ENCODE measurements at places on chromosomes 7 and 10.

- no peak for DNase-seq
Measured at GRCh38 chr10:31262672-31263071, 56.3 kb upstream of the ZEB1 start.

- no peak for DNase-seq
Measured at GRCh38 chr7:22477262-22477661, 22.7 kb downstream of the STEAP1B start.

DNA sequence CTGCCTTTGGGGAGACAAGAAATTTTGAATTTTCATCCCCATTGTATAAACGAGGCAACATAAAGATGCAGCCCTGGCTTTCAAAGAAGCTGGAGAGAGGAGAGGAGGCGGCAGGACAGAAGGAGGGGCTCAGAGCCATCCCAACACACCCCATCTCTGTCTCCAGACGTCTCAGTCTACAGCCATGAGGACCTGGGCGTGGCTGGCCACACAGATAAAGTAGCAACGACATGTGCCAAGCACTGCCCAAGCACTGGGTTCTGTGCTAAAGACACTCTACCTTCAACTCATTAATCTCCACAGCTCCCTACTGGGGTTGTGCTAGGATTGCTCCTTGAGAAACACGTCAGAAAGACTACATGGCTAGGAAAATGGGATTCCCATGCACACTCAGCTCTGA lies 65.2 kb downstream of the DLG5 start:
- DNase-seq = no peak

GRCh38 chr7:112940314-112940732 lies 146.3 kb downstream of the GPR85 start:
- DNase-seq = no peak

DNA sequence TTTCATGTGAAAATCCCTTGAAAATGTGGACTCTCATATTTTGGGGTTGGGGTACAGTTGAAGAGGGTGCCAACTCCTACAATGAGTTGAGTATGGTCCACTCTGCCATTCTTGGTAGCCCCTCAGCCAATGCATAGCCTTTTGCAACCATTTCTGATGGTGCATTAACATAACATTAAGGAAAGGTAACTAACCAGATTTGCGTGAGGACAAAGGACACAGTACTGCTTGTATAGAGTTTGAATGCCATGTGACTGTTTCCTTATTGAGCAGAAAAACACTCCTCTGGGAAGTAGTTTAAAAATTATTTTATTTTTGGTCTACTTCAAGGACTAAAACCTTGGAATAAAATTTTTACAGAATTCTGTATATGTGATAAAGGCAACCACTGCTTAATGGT lies 107.9 kb downstream of the HIBADH start:
- no peak for DNase-seq

- no peak for DNase-seq
Measured at GRCh38 chr10:46308666-46309450, 22.1 kb downstream of the ANTXRL start.

- no peak for DNase-seq
Measured at GRCh38 chr7:106216517-106216922, 68.3 kb downstream of the NAMPT start.

DNA sequence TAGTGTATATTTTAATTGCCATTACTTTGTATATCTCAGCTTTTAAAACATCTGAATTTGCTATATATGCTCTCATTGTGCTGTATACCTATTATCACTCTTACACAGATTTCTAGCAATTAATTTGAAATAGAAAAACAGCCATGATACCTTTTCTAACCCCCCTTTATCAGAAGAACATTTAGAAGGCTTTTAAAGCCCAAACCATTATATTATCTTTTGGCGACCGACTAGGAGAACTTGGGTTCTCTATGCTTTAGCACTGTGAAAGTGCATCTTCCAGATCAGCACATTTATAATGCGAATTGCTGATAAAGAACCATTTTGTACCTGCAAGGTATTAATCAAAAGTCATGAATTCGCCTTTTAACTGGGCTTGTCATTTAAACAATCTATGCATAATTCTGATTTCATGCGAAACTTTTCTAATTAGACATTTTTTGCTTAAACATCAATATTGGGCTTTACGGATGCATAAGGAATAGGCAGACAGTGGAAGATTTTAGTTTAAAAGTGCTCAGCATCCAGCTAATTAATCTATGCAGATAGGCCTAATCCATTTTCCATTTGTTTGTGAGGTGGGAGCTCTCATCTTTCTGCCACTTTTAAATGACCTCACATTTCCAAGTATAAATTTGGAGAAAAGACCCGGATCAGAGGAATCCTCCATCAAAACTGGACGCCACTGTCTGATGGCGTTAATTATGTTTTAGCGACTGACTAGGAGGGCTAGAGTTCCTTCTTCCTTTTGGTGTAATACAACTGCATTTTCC lies 1.2 kb upstream of the MLLT10 start:
- DNase-seq = no peak

- DNase-seq = no peak
Measured at GRCh38 chr7:74099031-74099430, 15.4 kb downstream of the LIMK1 start.

DNA sequence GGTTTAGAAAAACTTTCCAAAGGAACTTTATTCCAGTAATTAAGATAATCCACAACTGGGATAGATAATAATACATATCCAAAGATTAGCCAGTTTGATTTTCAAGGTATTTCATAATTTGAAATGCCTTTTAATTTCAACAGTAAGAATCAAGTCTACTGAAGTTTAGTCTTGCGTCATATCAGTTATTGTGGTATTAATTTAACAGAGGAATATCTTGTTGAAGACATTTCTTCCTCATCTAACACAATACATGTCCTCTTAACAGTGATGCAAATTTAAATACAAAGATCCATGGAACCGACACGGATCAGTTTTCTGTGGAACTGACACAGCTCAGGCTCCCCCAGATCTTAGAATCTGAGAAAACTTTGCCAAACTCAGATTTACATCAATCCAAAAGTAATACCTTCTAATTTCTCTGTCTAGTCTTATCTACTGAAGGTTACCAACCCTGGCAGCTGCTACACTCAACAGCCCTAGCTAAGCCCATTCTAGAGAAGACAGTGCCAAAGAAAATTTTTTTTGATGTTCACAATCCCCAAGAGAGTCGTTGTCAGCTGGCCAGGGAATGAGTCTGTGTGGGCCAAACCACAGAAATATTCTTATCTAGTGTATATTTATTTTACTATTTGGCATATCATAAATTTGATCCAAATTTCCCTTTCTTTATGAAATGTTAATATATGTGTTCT lies 365.2 kb upstream of the MEOX2 start:
- DNase-seq = no peak

DNA sequence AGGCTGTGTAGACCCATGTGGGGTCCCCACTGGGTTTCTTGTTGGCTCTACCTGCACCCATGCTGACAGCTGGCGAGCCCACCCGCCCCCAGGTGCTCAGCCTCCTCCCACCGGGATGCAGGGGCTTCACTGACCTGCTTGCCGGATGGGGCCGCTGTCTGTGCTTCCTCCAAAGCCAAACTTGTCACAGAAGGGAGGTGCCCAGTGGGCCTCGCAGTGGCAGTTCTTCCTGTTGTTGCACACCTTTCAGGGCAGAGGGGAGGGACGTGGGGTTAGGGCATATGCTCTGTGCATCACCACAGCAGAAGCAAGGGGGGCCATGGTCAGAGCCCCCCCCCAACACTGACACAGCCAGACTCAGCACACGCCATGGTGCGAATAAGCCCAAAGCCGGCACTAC lies 146.5 kb downstream of the FANK1 start:
- DNase-seq = no peak

GRCh38 chr10:99372546-99373271 lies 43.6 kb downstream of the CNNM1 start:
- DNase-seq = no peak

GRCh38 chr7:69935107-69935506 lies 336.8 kb downstream of the AUTS2 start:
- no peak for DNase-seq

GRCh38 chr10:26215396-26215934 lies 1.1 kb upstream of the GAD2 start:
- DNase-seq = no peak

- DNase-seq = no peak
Measured at GRCh38 chr10:120971671-120972070, 120.5 kb downstream of the WDR11 start.

- no peak for DNase-seq
Measured at GRCh38 chr10:1034758-1035157, 9.1 kb upstream of the IDI2 start.

DNA sequence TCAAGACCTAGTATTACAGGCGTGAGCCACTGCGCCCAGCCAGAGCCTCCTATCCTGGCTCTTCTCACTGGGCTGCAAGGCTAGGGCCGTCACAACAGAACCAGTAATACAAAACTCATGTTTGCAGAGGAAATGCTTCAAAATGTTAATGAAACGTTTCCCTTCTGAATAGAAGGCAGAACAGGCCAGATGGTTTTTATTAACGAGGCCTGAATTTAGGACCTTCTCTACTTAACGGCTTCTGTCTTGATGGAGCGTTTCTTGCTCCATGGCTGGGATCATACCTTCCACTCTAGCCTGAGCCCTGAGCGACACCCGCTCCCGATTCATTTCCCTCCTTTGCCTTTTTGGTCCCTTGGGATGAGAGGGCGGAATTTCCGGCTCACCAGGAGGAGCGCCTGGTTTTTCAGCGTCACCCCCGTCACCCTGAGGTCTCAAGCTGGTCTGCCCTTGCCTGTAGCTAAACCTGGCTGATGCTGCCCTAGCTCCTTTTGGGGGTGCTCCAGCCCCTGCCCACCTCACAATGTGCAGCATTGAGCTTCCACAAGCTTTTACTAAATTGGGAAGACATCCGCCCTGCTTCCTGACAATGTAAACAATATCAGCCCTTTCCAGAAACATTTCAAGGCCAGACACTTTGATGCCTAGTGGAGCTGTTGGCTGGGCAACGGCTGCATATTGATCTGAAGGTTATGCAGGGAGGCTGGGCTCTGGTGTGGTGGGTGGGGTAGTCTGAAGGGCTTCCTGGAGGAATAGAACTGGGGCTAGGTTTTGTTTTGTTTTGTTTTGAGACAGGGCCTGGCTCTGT lies 5.2 kb downstream of the CLIP2 start:
- no peak for DNase-seq

DNA sequence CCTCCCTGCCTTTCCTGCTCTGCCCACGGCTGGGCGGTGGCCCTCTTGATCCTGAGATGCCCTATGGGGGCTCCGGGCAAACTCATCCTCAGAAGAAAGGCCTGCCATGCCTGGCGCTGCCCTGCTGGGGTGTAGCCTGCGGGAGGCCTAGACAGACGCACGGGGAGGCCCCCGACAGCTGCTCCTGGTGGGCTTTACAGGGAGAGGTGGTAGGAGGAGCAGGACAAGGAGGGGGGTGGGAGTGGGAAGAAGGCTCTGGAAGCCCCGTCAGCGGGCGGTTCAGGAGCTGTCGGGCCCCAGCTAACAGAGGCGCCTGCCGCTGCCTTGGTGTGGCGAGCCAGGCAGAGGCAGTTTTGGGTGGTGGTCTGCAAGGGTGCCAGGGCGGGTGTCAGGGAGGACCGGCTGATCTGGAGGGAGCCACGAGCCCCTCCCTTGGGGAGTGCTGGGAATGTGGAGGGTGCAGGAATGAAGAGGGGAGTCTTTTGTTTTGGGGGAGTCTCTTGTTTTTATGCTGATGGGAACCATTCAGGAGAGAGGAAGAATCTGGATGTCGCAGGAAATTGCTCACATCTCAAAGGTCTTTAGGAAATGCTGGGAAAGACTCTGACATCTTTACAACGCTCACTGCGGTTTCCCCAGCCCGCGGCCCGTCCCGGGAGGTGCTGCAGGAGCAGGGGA lies 63.5 kb downstream of the CFAP46 start:
- DNase-seq = no peak

GRCh38 chr10:9331583-9332008 lies 1277.1 kb downstream of the GATA3 start:
- no peak for DNase-seq

GRCh38 chr7:121916211-121916610 lies 43.2 kb downstream of the PTPRZ1 start:
- DNase-seq = no peak

DNA sequence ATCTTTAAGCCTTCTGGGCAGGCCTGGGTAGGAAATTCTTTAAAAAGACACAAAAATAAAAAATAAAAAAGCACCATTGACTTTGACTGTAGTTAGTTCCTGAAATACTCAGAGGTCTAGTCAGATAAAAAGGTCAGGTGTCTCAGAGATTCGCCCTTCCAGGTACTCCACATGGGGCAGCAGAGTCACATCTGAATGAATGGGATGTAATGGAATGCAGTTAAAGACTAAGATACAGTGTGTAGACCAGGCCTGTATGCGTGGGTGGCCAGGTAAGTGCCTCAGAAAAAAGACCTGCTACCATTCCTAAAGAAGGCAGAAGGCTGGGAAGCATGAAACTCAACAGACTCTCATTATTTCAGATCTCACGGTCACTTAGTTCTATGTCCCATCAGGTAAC lies 68.6 kb upstream of the SEM1 start:
- DNase-seq = no peak

GRCh38 chr10:71939861-71940474 lies 24.2 kb upstream of the CHST3 start:
- no peak for DNase-seq

DNA sequence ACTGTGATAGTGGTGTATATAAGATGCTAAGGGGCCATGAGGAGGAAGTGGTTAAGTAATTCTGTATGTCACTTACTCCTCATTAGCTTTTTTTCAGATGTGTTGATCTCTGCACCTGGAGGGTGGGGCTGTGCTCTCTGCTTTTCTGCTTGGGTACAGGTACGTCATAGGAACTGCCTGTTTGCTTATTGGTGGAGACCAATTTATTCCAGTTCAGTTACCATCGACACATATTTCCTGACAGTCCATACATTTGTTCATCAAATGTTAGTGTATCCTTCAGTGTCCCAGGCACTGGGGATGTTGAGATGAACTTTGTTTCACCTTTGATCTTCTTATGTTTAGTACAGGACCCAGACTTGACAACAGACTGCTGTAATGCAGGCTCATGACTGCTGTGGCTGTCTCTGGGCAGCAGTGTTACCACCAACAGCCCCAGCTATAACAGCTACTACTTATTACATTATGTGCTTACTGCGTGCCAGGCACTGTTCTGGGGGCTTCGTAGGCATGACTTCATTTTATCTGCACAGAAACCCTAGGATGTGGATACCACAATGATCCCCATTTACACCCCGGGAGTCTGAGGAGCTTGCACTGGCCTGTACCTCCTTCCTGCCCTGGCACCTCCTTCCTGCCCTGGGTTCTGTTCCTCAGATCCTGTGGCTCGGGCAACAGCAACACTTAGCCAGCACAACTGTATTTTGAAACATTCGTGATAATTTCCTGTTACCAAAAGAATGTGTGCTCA lies 87.4 kb downstream of the BUB3 start:
- DNase-seq = no peak

DNA sequence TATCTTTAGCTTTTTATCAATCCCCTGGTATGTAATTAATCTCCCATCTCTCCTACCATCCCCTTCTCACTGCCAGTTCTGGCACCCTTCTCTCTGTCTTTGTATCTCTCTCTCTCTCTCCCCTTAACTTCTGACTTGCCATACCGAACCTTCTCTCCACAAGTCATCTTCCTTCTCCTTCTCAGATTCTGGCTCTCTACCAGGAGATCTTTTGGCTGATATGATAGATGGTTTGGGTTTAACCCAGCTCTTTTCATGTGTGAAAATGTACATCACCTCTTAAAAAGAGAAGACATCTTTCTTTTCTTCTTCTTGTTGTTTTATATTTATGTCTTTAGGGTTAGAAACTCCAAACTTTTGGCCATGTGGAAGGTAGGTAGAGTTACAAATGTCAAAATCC lies 196.7 kb downstream of the HGF start:
- DNase-seq = no peak
